Suppressor macrophage treated with lipopolysaccharide for 1 hour (primary cell): ENCODE measurements at places on chromosomes 13 and 19.

GRCh38 chr19:11174336-11174735 is 18.8 kb upstream of the SPC24 start:
- DNase-seq: no peak

GRCh38 chr13:58953638-58954037 is 1210.1 kb downstream of the DIAPH3 start:
- DNase-seq: no peak

GRCh38 chr13:59229401-59229800 is 934.3 kb downstream of the DIAPH3 start:
- DNase-seq: no peak

DNA sequence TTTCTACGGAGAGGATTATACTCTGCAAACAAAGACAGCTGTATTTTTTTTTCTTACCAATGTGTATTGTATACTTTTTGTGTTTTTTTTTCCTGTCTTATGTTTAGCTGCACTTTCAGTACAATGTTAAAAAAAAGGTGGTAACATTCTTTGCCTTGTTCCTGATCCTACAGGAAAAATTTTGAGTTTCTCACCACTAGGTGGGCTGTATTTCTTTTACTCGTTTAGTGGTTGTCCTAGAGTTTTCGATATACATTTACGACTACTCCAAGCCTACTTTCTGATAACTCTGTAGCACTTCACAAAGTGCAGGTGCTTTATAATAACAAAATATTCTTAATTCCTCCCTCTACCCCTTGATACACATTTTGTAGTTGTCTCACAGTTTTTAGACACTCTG is 652.2 kb downstream of the UQCRFS1 start:
- DNase-seq: no peak

DNA sequence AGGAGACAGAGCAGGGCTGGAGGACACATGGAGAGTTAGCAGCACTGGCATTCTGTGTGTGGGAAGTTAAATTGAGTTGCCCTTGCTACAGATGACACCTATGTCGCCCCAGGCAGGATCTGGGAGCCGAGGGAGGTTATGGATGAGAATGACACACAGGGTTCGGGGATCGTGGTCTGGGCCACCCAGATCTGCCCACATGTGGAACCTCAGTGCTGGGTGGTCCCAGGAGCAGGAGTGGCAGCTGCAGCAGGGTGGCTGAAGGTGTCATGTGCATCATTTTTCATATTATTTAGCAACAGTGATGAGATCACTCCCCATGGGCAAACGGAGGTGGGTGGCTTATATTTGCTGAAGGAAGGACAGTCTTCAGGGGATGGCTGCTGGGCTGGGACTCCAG is 3.2 kb downstream of the IL17D start:
- no peak for DNase-seq

GRCh38 chr19:11044431-11044830 is 44.8 kb upstream of the LDLR start:
- no peak for DNase-seq

DNA sequence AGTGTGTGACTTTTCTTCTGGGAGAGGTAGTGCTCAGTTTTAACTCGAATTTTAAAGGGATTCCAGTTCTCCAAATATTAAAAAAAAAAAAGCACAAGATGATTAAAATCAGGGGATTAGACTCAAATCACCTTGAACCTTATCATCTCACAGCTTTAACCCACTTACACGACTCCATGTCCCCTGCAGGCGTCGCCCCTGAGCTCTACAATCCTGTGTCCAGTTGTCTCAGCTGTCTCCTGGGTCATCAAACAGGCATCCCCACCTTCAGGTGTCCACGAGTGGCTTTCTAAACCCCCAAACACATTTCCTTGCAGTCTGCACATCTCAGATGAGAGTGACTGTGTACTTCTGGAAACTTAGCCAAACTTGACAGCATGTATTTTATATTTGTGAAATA is 14.1 kb downstream of the ZNF808 start:
- DNase-seq: no peak

DNA sequence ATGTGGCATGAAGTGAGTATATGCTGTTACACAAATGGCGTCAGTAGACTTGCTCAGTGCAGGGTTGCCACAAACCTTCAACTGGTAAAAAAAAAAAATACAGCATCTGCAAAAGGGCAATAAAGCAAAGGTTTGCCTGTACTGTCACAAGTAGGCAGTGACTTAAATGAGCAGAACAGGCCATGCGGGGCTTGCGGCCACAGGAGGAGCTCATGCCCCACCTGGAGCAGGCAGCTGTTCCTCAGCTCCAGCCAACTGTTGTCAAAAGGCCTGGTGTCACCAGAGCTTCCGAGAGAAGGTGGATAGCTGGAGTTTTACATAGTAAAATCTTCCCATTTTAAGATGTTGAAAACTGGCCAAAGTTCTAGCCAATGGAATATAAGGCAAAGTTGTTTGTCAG is 7.7 kb downstream of the ATP7B start:
- no peak for DNase-seq

GRCh38 chr13:76286178-76286577 is 600.0 kb downstream of the KCTD12 start:
- DNase-seq: no peak

DNA sequence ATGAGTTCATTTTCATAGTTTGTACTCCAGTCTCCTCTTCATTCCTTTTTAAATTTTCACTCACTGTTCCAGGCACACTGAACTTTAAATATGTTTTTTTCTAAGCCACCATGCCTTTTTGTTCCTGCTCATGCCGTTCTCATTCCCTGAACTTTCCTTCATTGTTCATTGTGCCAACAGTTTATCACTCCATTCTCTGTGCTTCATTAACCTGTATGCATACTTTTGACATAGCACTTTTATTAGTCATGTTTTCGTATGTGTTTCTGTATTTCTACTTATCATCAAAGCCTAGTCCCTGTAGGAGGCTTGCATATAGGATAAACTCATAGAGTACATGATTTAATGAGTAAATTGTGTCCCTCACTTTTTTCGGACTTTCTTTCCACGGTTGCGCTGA is 65.3 kb downstream of the PCDH20 start:
- no peak for DNase-seq

DNA sequence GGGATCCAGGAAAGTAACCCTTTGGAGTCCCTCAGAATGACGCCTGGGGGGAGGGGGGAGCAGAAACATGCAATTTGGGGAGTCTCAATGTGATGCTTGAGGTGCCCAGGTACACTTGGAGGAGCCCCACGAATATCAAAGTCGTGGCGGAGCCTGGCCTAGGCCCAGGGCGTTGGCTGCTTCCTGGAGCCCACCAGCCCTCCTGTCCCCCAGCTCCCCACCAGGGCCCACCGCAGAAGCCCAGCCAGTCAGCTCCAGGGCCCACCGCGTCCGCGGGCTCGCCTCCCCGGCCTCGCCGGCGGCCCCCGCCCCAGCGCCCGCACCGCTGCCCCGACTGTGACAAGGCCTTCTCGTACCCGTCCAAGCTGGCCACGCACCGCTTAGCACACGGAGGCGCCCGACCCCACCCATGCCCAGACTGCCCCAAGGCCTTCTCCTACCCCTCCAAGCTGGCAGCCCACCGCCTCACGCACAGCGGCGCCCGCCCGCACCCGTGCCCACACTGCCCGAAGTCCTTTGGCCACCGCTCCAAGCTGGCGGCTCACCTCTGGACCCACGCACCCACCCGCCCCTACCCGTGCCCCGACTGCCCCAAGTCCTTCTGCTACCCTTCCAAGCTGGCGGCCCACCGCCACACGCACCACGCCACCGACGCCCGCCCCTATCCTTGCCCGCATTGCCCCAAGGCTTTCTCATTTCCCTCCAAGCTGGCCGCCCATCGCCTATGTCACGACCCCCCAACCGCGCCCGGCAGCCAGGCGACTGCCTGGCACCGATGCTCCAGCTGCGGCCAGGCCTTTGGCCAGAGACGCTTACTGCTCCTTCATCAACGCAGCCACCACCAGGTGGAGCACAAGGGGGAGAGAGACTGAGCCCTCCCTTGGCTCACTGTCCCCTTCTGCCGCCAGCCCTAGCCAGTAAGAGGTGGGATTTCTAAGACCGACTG is 2.1 kb downstream of the ZNF575 start:
- DNase-seq: peak; percentile 49

DNA sequence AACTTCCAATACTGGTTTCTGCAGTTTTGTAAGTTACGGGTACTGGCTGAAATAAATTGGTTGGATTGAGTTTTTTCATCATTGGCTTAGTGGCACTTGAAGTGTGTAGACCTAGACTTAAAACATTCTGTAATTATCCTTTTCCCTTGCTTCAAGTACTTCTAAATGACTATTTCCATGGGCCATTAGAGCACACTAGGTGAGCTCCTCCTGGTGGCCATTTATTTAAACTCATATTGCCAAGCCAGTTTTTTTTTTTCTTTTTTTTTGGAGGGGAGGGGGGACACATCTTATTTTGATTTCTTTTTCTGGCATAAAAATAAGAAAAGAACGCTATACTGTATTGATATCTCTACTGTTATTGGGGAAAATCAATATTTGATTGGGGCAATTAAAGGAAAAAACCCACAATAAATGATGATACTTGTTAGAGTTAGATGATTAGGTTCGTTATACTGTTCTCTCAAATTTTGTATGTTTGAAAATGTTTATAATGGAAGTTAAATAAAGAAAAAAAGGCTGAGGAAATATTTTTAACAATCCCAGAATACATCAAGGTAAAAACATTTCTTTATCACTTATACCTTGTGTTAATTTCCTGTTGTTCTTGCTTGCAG is 82.9 kb downstream of the PDS5B start:
- peak; percentile 73 for DNase-seq

- peak; percentile 55 for DNase-seq
These were observed 6.5 kb downstream of the MEIOSIN start for GRCh38 chr19:45739498-45740439.

DNA sequence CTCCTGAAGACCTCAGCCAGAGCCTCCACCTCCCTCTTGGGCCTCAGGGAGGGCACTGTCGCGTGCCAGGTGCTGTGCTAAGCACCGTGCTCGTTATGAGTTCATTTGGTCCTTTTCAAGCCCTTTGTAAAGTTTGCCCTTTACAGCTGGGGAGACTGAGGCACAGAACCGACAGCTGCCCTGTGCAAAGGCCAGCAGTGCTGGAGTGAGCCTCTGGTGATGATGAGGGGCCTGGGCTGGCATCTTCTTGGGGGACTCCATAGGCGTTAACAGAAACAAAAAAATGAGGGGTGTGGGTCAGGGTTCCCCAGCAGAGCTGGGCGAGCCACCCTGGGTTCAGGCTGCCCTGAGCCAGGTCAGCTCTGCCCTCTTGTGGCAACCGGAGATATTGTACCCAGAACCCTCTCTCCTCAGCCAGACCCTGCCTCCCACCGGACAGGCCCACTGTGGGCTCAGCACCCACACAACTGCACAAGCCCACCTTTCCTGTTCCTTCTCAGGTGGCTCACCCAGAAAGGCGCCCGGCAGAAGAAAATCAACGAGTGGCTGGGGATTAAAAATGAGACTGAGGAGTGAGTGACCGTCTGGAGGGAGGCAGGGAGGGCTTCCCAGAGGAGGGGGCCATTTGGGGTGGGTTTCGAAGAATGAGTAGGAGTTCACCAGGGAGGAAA is 5.5 kb upstream of the IFI30 start:
- DNase-seq: peak; percentile 67

DNA sequence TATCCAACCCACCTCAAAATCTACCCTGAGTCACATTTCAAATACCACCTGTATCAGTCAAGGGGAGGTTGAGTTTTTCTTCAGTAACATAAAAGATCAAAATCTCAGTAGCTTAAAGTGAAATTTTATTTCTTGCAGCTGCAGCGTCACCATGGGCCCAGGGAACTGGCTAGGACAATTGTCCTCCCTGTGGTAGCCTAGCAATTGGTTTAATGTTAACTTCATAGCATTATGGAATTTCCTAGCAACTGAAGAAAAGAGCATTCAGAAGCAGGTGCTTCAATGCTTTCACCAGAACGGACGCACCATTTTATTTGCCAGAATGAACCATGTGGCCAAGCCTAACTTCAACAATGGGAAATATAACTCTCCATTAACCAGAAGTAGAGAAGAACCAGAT is 359.3 kb upstream of the TSHZ3 start:
- no peak for DNase-seq

DNA sequence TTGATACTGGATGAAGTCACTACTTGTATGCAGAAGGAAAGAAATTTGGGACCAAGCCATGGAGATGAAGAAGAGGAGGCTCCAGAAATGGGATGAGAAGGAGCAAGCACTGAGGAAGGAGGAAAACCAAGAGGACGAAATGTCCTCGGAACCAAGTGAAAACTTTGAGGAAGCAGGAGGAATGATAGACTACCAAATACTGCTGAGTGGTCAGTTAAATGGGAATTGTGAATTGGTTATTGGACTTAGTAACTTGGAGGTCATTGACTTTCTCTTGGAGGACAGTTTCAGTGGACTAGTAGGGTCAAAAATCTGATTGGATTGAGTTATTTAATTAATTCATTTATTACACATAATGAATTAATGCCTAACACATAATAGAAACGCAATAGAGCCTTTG is 167.9 kb downstream of the MYO16 start:
- DNase-seq: no peak

- no peak for DNase-seq
These were observed 583.6 kb downstream of the OLFM4 start for GRCh38 chr13:53612200-53612599.

- DNase-seq: peak; percentile 94
These were observed at the start of gene SCN1B for GRCh38 chr19:35030257-35031071. TSS of gene SCN1B (plus strand) at chr19:35030470. CDS start at chr19:35030821, 351 bp downstream.

DNA sequence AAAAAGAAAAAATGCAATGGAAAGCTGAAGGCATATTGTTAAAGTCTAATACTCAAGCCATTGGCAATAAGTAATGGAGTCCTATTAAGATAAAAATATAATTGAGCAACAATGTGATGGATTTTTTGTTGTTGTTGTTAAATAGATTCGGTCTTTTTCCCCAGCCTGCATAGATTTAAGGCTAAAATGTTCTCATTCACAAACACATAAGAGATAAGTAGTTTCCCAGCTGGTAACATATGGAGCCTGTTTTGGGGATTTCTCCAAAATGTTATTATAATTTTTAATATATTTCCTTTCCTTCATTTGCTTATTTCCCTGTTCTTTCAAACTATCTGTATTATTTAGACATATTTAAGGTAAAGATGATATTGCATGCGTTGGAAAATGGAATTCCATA is 1149.1 kb upstream of the PRR20A start:
- no peak for DNase-seq

GRCh38 chr13:41751734-41752445 is 209.0 kb downstream of the VWA8 start:
- no peak for DNase-seq

DNA sequence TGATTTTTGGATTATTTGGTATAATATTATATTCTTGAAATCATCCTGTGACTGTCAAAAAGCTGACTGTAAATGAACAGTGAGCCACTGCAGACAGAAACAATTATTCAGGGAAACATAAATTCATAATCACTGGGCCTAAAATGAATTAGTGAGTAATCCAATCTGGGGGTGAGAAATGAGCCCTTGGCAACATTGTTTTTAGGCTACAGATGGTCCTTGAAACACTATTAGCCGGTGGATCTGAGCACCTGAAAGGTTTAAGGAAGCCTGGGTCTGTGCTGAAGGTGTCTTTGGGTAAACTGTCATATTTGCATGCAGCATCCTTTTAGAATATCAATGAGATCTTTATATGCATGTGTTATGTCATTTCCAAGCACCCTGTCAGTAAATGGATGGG is 290.7 kb downstream of the ATP8A2 start:
- DNase-seq: no peak

- DNase-seq: no peak
These were observed 85.7 kb downstream of the LRRC63 start for GRCh38 chr13:46297361-46297811.

- DNase-seq: no peak
These were observed 21.9 kb downstream of the COMP start for GRCh38 chr19:18768997-18769891.

GRCh38 chr13:61187471-61187870 is 228.2 kb downstream of the PCDH20 start:
- DNase-seq: no peak

- DNase-seq: peak; percentile 99
These were observed at the start of gene ICAM1 for GRCh38 chr19:10270616-10271394. TSS of gene ICAM1 (plus strand) at chr19:10271120. CDS start at chr19:10271160, 40 bp downstream.

- DNase-seq: no peak
These were observed 48.5 kb downstream of the KLF2 start for GRCh38 chr19:16373079-16373478.
